ENCODE measurements at places on chromosomes 16 and 17. TPM values are rescaled to one million over a fixed set of nuclear protein-coding genes. Genes with fewer than 3 reads are reported as not detected.

The MLLT6 gene
- 25.0 TPM for total RNA-seq

The MED1 gene
- 27.5 TPM for total RNA-seq

The DOC2B gene
- total RNA-seq, result 2.2 TPM

The CCL17 gene
- not detected for total RNA-seq

The SOST gene
- 0.03 TPM for total RNA-seq

The ACSF2 gene
- 12.4 TPM for total RNA-seq

The CD79B gene
- total RNA-seq, result not detected

The ZNF624 gene
- 1.3 TPM for total RNA-seq

The KRT20 gene
- total RNA-seq, result 0.25 TPM

The IL32 gene
- 30.1 TPM for total RNA-seq

The KRT12 gene
- total RNA-seq, result not detected

The GPATCH8 gene
- total RNA-seq, result 25.1 TPM

The TBC1D3G gene
- not detected for total RNA-seq

The TMC8 gene
- total RNA-seq, result 0.22 TPM

The SOX9 gene
- 8.9 TPM for total RNA-seq

The CTDNEP1 gene
- 254 TPM for total RNA-seq

The MFSD6L gene
- not detected for total RNA-seq

The ZNF778 gene
- total RNA-seq, result 10.4 TPM

The TBX2 gene
- 6.0 TPM for total RNA-seq

The P3H4 gene
- total RNA-seq, result 31.0 TPM

The OTOP2 gene
- total RNA-seq, result not detected

The ACSM3 gene
- total RNA-seq, result 2.9 TPM

The KRTAP4-9 gene
- total RNA-seq, result not detected

The CCDC154 gene
- 0.18 TPM for total RNA-seq

The MFAP4 gene
- 0.15 TPM for total RNA-seq

The KARS1 gene
- 160 TPM for total RNA-seq

The GPR142 gene
- total RNA-seq, result not detected

The GNG13 gene
- not detected for total RNA-seq

The SLC38A8 gene
- total RNA-seq, result 0.09 TPM

The CNTNAP1 gene
- 4.5 TPM for total RNA-seq

The KRTAP4-1 gene
- total RNA-seq, result 0.08 TPM

The CDT1 gene
- 34.7 TPM for total RNA-seq

The RNF151 gene
- total RNA-seq, result not detected

The MT4 gene
- total RNA-seq, result not detected

The BTBD17 gene
- 0.05 TPM for total RNA-seq

The TMC5 gene
- 6.8 TPM for total RNA-seq

The MYO1D gene
- 1.8 TPM for total RNA-seq

The PRSS27 gene
- total RNA-seq, result 2.3 TPM

The PRSS36 gene
- 2.1 TPM for total RNA-seq

The SDK2 gene
- total RNA-seq, result 1.7 TPM

The CCDC78 gene
- total RNA-seq, result 3.4 TPM

The CDRT15L2 gene
- total RNA-seq, result not detected

The HBQ1 gene
- 7.3 TPM for total RNA-seq

The KRTAP4-5 gene
- not detected for total RNA-seq

The NOTUM gene
- 0.33 TPM for total RNA-seq

The KRT24 gene
- not detected for total RNA-seq

The SLC35G6 gene
- not detected for total RNA-seq

The CLEC18A gene
- total RNA-seq, result 0.08 TPM

The WNK4 gene
- 0.91 TPM for total RNA-seq

The ARMC7 gene
- total RNA-seq, result 16.9 TPM

The XAF1 gene
- total RNA-seq, result not detected

The ZDHHC1 gene
- 7.1 TPM for total RNA-seq

The COG7 gene
- 15.3 TPM for total RNA-seq

The LAT gene
- 2.7 TPM for total RNA-seq

The CCL4 gene
- total RNA-seq, result not detected

The MYO15B gene
- total RNA-seq, result 53.5 TPM

The KRT36 gene
- total RNA-seq, result not detected

The ATP2A1 gene
- 5.2 TPM for total RNA-seq
